CD4-positive, alpha-beta memory T cell (primary cell): ENCODE measurements at places on chromosomes 13 and 19. TPM values are rescaled to one million over a fixed set of nuclear protein-coding genes. Genes with fewer than 3 reads are reported as not detected.

Gene ZNF154
- 7.2 TPM for total RNA-seq

Gene ZNF682
- 7.3 TPM for total RNA-seq

Gene RFPL4AL1
- not detected for total RNA-seq

Gene MICU2
- total RNA-seq = 50.3 TPM

Gene TMEM38A
- total RNA-seq = 0.67 TPM

DNA sequence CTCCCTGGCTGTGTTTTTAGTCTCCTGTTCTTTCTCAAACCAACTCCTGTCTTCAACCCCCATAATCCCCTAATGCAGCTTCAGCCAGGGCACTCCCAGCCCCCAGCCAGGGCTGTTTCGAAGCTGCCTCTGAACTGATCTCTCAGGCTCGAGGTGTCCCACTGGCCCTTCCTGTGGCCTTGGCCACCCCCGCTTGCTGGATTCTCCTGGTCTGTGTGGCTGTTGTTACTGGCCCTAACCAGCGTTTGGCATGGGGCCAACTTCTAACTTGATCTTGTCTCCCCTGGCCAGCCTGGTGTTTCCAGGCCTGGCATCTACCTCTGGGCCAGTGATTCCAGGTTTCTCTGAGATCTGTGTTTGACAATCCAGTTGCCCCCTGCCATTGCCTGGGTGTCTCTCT, 11.0 kb downstream of the XAB2 start:
- H3K27ac ChIP-seq = no peak overlapping the region
- peaks cover 31% of the 10 kb centered on the region for H3K36me3 ChIP-seq
- no peak overlapping the region for H3K4me3 ChIP-seq
- no peak for DNase-seq
- H3K27me3 ChIP-seq = no peaks in the 10 kb centered on the region

DNA sequence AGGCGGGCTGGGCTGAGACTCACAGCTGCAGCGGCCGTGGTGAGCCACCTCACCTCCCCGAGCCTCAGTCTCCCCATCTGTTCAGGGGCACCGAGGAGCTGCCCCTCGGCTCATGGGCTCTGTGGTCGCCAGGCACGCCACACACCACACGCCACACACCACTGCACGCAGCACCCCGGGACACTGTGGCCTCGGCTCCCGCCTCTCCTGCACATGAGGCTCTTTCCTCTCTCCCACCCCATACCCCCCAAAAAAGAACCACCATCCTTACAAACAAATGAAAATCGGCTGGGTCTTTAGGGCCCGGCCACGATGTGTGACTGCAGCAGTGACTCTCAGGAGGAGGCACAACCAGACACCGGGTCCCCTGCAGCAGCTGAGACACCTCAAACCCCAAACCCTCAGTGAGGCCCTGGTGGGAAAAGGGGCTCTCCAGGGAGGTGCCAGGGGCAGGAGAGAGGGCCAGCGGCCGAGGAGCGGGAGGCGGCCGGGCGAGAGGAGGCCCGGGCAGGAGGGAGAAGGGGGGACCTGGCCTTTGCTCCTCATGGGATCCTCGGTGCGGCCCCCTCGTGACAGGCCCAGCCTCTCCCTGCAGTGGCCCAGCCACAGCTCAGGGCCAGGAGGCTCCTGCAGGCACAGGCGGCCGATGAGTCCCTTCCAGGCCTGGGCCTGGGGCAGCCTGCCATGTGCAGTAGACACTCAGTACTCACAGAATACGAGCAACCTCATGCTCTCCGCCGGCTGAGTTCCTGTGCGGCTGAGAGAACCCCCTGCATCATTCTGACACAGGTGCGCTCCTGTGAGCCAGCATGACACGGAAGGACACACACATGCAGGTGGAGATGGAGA, 66.3 kb downstream of the RASA3 start:
- peaks cover 60% of the 10 kb centered on the region for H3K4me1 ChIP-seq
- peaks cover 18% of the 10 kb centered on the region for H3K36me3 ChIP-seq
- H3K27me3 ChIP-seq = no peaks in the 10 kb centered on the region
- no peak for DNase-seq
- no peak overlapping the region for H3K4me3 ChIP-seq
- H3K27ac ChIP-seq = peak overlapping the region; percentile 37

DNA sequence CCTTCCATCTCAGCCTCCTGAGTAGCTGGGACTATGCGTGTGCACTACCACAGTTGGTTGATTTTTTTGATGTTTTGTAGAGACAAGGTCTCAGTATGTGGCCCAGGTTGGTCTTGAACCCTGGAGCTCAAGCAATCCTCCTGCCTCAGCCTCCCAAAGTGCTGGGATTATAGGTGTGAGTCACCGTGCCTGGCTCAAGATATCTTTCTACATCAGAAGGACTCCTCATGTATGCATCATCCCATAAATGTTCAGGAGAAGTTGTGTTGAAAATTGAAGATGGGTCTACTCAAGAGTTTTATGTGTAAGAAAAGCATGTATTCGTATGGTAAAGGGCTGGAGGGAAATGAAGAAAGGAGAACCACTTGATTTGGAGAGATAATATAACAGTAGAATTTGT, 71.8 kb upstream of the STK24 start:
- no peak overlapping the region for H3K27ac ChIP-seq
- no peak overlapping the region for H3K4me3 ChIP-seq
- DNase-seq = no peak
- no peaks in the 10 kb centered on the region for H3K36me3 ChIP-seq
